Right ventricle myocardium inferior (tissue), 1 donor: ENCODE measurements at places on chromosomes 1 and 21. TPM values are rescaled to one million over a fixed set of nuclear protein-coding genes. Genes with fewer than 3 reads are reported as not detected.

DNA sequence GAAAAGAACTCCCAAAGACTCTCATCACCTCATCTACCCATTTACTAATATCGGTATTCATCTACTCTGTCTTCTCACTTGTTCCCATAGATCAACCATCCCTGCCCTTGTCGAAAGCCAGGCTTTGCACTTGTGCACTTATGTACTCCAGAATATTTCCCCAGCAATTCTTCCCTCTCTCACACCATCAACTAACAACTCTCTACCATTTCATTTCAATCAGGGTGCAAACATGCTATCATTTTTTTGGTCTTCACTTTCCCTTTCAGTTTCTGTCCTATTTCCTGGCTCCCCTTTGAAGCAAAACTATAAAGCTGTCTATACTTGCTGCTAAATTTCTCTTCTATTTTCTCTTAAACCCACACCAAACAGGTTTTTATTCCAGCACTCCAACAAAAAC lies 6.7 kb downstream of the C1orf105 start:
- no peak for DNase-seq

DNA sequence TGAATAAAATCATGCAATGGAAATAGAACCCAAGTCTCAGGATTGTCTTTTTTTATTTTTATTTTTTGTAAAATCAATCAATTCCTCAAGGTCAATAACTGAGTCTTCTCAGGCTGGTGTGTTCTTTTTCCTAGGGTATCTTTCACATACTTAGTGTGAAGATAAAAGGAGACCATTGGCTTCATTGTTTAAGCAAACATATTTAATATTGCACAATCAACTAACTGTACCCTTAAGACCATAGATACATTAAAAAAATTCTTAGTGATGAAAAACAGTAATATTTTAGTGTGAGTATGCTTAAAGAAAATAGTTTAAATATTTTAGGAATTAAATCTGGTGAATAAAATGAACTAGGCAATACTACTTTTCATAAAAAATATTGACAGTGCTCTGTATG lies 31.4 kb downstream of the PDE4B start:
- no peak for DNase-seq

- no peak for DNase-seq
Measured at GRCh38 chr1:224828691-224829090, 100.8 kb upstream of the DNAH14 start.

- no peak for DNase-seq
Measured at GRCh38 chr1:30172299-30172694, 551.1 kb downstream of the MATN1 start.

The CD1E gene
- total RNA-seq = not detected
